Posterior cingulate gyrus (tissue), 11 donors: ENCODE measurements at places on chromosomes 1 and 21.

DNA sequence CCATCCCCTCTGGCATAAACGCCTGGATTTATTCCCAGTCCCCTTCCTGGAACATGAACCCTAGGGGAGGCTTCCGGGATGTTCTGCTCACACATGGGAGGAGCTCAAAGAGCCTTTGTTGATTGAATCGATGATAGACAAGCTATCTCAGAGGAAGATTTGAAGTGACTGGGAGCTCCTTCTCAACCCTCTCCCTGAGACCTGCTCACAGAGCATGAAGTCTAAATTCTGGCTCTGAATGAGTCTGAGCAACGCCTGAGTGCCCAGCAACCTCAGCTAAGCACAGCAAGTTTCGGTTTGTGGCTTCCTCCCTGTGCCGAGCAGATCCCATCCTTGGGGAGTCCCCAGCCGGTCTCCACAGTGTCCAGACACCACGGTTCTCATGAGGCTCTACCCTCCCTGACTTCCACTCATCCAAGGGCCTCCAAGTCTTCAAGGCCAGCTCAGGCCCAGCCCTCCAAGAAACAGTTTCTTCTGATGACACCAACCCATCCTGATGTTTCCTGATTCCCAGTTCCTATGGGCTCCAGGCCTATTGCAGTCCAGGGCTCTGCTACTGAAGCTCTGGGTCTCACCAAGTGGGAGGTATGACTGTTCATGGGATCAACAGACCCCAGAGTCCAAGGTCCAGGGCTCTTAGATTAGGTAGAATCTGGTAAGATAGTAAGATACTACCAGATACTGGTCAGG lies 190.8 kb downstream of the DYRK1A start:
- DNase-seq, result no peak

- peak; percentile 95 for DNase-seq
These were observed 5.0 kb downstream of the HAPLN2 start for GRCh38 chr1:156623946-156624813.

- no peak for DNase-seq
These were observed 3.9 kb upstream of the TMPRSS2 start for GRCh38 chr21:41511858-41512257.

- DNase-seq, result no peak
These were observed 44.6 kb downstream of the RASSF5 start for GRCh38 chr1:206551986-206552326.

GRCh38 chr1:65150583-65151263 lies 2.7 kb downstream of the AK4 start:
- no peak for DNase-seq
